Activated T-helper 1 cell treated with anti-CD3 and anti-CD28 coated beads, Interleukin-12 subunit alpha, Interleukin-12 subunit beta, Interleukin-2, Interleukin-4 antibody, amounts not matched to agents 30 ng/mL and 10 ng/mL and 1 ng/mL, durations not matched to agents 14 hours and 24 hours and 36 hours (primary cell): ENCODE measurements at places on chromosomes 11 and 22.

- H3K27ac ChIP-seq, result peak overlapping the region; percentile 91
- peaks cover 67% of the 10 kb centered on the region for H3K4me1 ChIP-seq
- no peaks in the 10 kb centered on the region for H3K27me3 ChIP-seq
- H3K36me3 ChIP-seq, result peaks cover 8% of the 10 kb centered on the region
Measured at GRCh38 chr11:118911880-118912741, 13.6 kb downstream of the BCL9L start.

- H3K4me1 ChIP-seq, result no peaks in the 10 kb centered on the region
- no peak overlapping the region for H3K4me3 ChIP-seq
- H3K27me3 ChIP-seq, result no peaks in the 10 kb centered on the region
- no peaks in the 10 kb centered on the region for H3K36me3 ChIP-seq
- H3K27ac ChIP-seq, result no peak overlapping the region
Measured at GRCh38 chr11:11975201-11976092, 33.0 kb downstream of the DKK3 start.

DNA sequence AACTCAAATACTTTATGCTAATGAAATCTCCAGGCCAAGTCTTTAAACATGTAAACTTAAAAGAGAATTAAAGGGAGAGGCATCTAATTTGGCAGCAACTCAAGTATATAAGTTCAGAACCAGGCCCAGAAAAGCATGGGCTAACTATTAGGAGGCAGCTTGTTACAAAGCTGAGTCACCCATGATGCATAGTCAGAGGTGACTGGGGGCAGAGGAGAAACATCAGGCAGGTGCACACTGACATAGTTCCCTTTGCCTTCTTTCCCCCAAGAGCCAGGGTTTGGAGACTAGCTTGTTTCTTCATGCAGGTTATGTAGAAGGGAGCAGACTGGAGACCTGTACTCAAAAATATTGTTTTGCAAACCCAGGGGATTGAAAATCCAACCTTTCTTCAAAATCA lies 619.0 kb downstream of the SOX6 start:
- H3K27me3 ChIP-seq, result peaks cover 3% of the 10 kb centered on the region
- H3K4me3 ChIP-seq, result no peak overlapping the region
- H3K36me3 ChIP-seq, result no peaks in the 10 kb centered on the region
- no peak overlapping the region for H3K27ac ChIP-seq
- DNase-seq, result no peak

DNA sequence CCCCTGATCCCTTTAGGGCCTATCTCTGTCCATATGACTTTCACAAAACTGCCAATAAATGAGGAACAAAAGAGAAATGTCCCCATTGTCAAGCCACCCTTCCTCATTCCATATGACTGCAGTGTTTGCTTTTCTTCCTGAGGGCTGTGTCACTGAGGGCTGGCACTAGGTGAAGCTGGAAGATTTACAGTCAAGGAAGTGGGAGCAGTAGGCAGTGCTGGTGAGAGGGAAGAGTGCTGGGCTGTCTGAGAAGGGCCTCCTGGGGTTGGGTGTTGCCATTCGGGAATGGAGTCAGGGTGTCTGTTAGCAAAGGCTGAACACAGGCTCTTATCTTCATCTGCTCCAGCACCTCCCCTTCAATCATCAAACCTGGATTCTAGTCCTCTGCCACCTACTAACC lies 30.9 kb downstream of the INSC start:
- no peak overlapping the region for H3K4me3 ChIP-seq
- DNase-seq, result no peak
- H3K4me1 ChIP-seq, result peaks cover 12% of the 10 kb centered on the region
- H3K36me3 ChIP-seq, result no peaks in the 10 kb centered on the region

GRCh38 chr11:57416436-57416835 lies 10.5 kb downstream of the SLC43A3 start:
- no peaks in the 10 kb centered on the region for H3K27me3 ChIP-seq
- H3K4me1 ChIP-seq, result peaks cover 19% of the 10 kb centered on the region
- H3K27ac ChIP-seq, result no peak overlapping the region
- H3K36me3 ChIP-seq, result peaks cover 65% of the 10 kb centered on the region
